ENCODE measurements at places on chromosomes 5 and 9. TPM values are rescaled to one million over a fixed set of nuclear protein-coding genes. Genes with fewer than 3 reads are reported as not detected.

DNA sequence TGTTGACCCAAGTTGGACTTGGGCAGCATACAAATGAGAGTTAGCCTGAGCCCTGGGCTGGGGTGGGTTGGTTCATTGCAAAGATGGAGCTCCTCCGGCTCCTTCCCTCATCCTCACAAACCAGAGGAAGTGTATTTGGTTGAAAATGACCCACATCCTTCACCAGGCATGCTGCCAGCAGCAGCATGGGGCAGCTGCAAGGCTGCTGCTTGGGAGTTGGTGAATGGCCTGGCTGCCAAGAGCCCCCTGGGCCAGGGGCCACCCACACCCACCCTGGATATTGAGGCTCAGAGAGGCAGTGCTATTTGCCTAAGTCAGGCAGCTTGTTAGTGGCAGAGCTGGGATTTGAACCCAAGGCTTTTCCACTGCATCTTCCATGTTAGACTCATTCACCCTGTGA lies 29.5 kb downstream of the PPARGC1B start:
- DNase-seq: no peak

The NR5A1 gene
- not detected for polyA plus RNA-seq

DNA sequence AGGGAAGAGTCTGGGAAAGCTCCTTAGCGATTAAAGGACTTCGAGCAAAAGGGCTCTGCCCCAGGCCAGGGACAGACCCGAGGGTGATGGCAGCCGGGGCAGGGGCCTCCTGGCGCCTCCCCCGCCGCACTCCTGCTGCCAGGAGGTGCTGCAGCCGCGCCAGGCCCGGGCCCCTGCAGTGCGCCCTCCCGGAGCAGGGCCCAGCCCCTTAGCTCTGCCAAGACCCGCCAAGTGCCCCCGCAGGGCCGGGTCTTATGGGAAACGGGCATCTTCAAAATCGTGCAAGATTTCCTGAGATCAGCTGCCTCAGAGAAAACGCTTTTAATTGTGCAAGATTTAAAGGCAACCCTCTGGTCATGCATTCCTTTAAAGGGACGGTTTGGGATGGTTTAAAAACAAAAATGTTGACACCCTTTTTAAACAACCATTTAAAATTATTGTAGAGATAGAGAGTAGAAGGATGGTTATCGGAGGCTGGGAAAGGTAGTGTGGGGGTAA lies 52.4 kb downstream of the CDC14B start:
- no peak for DNase-seq

DNA sequence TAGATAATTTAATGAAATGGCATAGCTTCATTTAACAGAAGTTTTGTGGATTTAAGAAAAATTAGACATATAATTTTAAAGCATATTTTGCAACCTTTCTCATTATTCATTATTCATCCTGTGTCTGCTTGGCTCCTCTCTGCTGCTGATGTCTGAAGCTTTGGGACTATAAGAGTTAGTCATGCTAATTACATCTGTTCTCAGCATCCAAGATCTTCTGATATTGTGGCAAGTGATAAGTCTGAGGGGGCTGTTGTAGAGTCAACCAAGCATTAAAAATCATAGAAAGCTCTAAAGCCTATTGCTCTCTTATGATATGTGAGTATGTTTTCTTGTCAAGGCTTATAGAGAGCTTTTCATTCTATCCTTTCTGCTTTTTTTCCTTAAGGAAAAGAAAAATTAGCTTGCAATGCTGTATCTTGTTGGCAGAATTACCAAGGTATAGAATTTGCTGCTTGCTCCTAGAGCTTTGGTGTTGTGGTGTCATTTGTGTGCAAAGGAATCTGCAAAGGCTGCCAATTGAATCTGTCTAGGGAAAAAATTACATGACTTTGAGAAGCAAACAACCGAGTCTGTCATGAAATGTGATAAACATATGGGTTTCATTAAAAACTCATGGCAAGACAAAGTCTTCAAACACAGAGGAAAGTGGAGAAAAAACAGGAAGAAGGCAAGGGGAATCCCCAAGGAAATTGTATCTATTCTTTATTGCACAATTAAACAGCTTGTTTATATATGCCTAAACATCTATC lies 156.1 kb upstream of the DAB2 start:
- DNase-seq: no peak

The ANKRD18A gene
- 1.2 TPM for polyA plus RNA-seq

DNA sequence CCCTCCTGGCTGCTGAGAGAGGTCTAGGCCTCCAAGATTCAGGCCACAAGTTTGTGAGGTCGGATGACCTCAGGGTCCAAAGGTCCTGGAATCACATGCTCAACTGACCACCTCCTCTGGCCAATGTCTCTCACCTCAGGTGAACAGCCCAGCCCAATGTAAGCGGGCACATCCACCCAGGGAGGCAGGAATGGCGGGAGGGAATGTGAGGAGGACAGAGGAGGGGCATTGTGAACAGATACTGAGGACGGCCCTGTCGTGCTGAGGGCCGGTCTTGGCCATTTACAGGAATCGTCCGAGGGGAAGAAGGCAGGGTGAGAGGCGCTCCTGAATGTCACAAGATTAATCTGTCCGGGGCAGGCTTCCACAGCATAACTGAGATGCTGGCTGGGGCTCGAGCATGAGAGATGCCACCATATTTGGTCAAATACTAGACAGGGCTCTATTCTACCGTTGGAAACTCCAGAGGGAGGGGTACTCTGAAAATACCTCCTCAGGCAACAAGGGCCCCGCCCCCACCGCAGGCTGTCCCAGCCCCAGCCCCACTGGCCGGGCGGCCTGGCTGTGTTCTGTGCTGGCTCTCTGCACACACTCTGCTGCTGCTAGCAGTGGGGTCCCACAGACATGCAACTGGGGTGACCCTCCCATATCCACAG lies 1.5 kb upstream of the IL17B start:
- no peak for DNase-seq

The ELL2 gene
- polyA plus RNA-seq: 27.2 TPM

DNA sequence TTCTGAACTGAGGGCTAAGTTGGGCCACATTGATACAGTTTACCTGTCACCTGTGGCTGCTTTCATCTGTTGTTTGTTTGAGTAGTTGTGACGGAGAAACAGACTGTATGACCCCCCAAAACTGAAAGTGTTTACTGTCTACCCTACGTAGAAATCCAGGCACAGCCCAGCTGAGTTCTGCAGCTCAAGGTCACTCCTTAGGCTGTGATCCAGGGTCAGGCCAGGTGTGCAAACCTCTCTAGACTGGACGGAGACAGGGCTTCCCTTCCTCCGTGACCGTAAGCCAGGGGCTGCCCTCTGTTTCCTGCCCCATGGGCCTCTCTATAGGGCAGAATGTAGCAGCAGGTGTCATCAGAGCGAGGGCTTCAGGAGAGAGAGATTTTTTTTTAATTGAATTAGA lies 207.9 kb upstream of the OTULINL start:
- no peak for DNase-seq

GRCh38 chr9:89505911-89506310 lies 8.0 kb upstream of the SEMA4D start:
- DNase-seq: no peak

The HSPB3 gene
- polyA plus RNA-seq: not detected

GRCh38 chr9:19934301-19934871 lies 145.5 kb upstream of the SLC24A2 start:
- DNase-seq: no peak

GRCh38 chr5:130102960-130103359 lies 198.7 kb downstream of the CHSY3 start:
- DNase-seq: no peak

The EIF4EBP3 gene
- 11.6 TPM for polyA plus RNA-seq

The GFRA3 gene
- polyA plus RNA-seq: not detected

The CCDC112 gene
- polyA plus RNA-seq: 3.3 TPM

- peak; percentile 82 for DNase-seq
Observed at GRCh38 chr5:35313291-35313690, 83.0 kb upstream of the PRLR start.

DNA sequence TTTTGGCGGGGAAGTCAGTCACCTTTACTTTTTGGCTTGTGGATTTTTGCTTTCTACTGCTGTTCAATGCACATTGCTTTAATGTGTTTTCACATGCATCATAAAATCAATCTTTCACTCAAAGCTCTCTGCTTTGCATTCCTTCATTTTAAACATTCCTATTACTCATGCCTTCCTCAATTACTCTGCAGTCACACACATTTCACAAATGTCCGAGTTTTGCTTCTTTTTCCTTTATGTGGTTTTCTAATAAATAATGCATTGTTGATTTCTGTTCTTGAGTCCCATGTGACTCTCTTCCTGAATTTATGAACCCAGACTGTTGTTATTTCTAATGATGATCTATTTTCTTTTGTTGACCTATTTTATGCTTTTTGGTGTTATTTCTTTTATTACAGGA lies 82.3 kb upstream of the EPB41L4B start:
- no peak for DNase-seq

The ABO gene
- polyA plus RNA-seq: not detected

The LRRC70 gene
- polyA plus RNA-seq: 0.16 TPM

The PTGER4 gene
- polyA plus RNA-seq: 1.4 TPM

DNA sequence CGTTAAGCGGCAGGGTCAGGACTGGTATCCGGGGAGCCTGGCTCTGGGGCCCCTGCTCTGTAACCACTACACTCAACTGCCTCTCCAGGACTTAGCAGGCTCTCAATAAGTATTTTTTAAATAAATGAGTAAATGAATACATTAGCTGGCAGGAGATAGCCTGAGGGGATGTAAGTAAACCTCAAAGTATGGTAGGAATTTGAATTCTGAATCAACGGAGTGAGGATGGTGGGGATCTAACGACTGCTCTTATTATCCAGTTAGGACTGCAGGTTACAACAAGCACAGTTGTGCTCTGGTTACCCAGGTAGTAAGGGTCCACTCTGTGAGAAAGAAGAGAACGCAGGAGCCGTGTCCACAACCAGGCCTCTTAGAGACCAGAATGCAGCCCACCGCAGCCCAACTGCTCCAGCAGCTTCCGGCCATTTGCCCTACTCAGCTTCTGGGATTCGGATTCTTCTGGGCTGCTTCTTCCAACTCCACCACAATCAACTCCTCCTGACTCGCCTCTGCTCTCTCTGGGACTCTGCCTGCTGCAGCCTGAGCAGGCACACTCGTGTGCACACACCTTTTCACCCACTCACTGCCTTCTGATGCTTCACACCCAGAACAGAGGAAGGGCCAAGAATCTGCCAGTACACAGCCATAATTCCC lies 52.6 kb downstream of the MED27 start:
- peak; percentile 98 for DNase-seq

DNA sequence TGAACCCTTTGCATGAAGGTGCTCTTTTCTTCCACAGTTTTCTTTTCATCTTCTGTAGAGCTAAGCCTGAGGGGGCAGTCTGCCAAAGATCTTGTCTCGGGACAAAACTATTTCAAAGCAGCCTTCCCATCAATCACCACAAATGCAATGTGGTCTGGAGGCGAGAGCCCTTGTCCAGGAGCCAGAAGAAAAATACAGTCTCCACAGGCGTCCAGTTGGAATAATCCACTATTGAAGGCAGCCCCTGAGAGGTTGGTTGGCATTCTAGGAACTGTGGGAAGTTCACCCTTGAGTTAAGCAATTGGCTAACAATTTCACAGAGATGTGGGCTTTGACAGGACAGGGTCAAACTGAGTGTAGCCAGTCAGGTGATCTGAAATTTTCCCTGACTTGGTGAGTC lies 72.0 kb downstream of the SEMA6A start:
- no peak for DNase-seq

The BTNL3 gene
- polyA plus RNA-seq: not detected

GRCh38 chr5:24535646-24536045 lies 109.1 kb downstream of the CDH10 start:
- DNase-seq: no peak

GRCh38 chr9:86246752-86247161 lies 12.7 kb downstream of the C9orf153 start:
- no peak for DNase-seq

DNA sequence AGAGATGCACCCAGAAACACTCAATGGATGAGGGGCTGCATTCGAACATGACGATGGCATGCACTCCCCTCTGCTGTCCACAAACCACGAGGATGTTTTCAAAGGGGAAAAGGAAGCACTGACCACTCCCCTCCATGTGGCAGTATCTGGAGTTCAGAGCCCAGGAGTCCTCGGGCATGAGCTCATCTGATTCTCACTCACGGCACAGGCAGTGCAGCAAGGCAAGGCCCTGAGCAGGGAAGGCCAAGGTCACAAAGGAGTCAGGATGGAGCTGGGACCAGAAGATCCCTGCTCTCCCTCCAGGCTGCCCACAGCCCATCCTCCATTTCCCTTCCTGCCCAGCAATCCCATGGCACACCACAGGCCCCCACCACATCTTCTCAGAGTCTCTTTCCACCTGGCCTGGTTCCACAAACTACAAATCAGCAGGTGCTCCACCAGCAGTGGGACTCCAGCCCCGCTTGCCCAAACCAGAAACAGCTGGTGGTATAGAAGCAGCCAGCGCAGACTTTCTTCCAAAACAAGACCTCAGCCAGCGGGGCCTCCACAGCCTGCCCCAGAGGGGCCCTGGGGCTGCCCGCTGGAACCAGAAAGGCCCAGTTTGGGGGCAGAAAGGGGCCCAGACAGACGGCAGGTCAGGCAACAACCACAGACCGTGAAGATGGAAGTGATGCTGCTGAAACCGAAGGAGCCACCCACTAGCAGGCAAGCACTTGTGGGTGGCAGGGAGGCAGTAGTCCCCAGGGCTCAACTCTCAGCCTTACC lies 12.2 kb downstream of the TNIP1 start:
- DNase-seq: no peak

The PFN3 gene
- not detected for polyA plus RNA-seq

The ASB6 gene
- polyA plus RNA-seq: 21.2 TPM

GRCh38 chr5:14902826-14903560 lies 31.4 kb upstream of the ANKH start:
- DNase-seq: peak; percentile 59

DNA sequence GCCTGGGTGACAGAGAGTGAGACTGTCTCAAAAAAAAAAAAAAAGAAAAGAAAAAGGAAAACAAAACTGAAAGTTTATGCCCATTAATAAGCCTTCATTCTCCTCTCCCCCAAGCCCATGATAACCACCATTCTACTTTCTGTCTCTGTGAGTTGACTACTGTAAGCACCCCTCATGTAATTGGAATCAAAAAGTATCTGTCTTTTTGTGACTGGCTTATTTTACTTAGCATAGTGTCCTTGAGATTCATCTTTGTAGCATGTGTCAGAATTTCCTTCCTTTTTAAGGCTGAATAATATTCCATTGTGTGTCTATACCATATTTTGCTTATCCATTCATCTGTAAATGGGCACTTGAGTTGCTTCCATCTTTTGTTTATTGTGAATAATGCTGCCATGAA lies 14.0 kb upstream of the TMEM171 start:
- DNase-seq: no peak

The ENHO gene
- polyA plus RNA-seq: 0.13 TPM

GRCh38 chr5:52783226-52783959 lies 4.3 kb upstream of the ITGA1 start:
- peak; percentile 56 for DNase-seq

GRCh38 chr5:35869685-35870277 lies 13.1 kb downstream of the IL7R start:
- no peak for DNase-seq

The ZDHHC11B gene
- not detected for polyA plus RNA-seq

The MAMDC2 gene
- polyA plus RNA-seq: 7.0 TPM

All from foreskin keratinocyte (primary cell).